Activated naive CD8-positive, alpha-beta T cell treated with anti-CD3 and anti-CD28 coated beads, Interleukin-2, amount 50 U/mL, for 24 hours (primary cell): ENCODE measurements at places on chromosomes 5 and 9.

DNA sequence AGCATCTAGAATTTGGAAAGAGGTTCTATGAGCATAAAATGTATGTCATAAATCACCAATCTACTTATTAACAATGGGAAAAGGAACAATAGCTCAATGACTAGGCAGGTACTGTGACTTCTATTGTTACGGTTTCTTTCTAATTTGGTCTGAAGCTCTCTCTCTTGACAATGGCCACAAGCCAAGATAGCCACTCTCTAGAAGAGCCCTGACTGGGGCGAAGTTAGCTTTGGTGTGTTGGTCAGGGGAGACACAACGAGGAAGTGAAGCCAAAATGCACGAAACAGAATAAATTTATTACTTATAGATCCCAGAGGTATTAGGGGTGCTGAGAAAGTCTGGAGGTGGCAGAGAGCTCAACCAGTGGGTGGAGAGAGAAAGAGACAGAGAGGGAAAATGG, 9.4 kb upstream of the RAD23B start:
- DNase-seq = no peak

DNA sequence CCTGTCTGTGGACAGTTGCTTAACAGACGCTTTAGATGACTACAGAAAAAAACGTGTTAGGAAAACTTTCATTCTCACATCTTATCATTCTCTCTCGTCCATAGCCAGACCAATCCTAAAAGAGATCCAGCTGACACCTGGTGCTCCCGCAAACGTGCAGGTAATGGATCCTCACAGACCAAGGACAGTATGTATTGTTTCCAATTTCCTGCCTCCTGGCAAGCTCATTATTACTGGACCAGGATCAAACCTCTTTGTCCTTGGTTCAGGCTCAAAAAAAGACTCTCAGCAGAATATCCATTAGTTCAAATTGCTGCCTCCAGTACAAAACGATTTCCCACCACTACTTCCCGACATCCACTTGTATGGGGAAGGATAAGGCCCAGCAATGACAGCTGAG, 62.4 kb downstream of the SERINC5 start:
- no peak for DNase-seq

- DNase-seq = no peak
These were observed 81.9 kb downstream of the RMI1 start for GRCh38 chr9:84062538-84062937.

- no peak for DNase-seq
These were observed 258.0 kb downstream of the TLE4 start for GRCh38 chr9:79829566-79830302.

GRCh38 chr5:52660621-52661020, 127.1 kb upstream of the ITGA1 start:
- DNase-seq = no peak
